ENCODE measurements at places on chromosomes 1 and 21.

DNA sequence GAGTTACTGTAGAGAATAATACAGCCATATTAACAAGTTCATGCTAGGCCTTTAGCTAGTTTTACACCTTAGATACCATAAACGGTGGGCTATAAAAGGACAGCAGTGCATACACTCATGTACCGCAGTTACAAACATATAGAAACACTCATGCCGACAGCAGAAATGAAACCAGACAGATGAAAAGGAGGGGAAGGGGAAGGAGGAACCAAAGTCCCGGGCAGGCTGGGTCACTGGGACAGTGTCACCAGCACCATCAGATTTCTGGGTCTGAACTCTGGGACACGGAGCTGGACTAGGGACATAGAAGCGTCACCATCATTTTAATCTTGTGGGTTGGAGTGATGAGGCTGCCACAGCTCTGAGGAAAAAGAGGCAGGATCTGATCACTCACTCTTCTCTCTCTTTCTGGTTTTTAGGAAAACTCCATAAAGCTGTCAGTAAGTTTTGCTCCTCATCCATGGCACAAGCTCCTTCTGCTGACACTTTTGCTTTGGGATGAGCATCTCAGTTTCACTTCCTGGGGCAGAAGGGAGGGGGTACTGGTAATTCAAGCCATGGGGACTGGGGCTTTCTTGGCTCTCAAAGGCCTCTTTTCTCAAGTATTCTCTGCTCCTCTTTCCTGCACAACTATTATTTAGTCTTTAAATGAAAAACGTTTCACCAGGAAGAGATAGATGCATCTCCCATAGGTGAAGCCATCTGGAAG is 7.8 kb upstream of the ZNF691 start:
- DNase-seq, result no peak

DNA sequence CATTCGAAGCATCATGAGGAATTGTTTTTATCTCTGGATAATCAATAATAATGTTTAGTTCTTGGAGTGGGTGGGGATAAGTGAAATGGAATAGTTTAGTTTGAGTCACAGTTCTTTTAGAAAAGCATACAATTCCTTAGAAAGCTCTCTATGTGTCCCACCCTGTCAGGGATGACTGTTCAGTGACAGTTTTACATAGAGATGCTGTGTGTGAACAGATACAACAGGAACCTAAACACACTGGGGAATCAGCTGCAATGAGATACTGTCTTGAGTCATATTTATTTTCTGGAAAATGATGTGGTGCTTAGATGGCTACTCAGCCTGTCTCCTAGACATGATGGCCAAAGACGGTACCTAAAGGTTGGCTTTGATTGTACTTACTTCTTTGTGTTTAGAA is 25.7 kb upstream of the CCDC190 start:
- no peak for DNase-seq

GRCh38 chr21:24658026-24658425 is 949.3 kb downstream of the MRPL39 start:
- no peak for DNase-seq

GRCh38 chr1:100883963-100884362 is 10.7 kb downstream of the EXTL2 start:
- DNase-seq, result no peak

DNA sequence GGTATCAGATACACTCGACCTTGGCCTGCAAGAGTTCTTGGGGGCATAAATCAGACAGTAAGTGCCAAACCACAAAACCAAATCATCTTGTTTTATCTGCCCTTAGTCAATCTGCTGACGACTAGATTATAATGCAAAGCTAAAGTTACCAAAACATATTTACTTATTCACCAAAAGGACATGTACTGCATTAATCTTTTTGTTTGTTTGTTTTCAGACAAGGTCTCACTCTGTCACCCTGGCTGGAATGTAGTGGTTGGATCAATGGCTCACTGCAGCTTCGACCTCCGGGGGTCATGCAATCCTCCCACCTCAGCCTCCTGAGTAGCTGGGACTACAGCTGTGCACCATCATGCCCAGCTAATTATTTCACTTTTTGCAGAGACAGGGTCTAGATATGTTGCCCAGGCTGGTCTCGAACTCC is 114.7 kb downstream of the APP start:
- DNase-seq, result no peak

DNA sequence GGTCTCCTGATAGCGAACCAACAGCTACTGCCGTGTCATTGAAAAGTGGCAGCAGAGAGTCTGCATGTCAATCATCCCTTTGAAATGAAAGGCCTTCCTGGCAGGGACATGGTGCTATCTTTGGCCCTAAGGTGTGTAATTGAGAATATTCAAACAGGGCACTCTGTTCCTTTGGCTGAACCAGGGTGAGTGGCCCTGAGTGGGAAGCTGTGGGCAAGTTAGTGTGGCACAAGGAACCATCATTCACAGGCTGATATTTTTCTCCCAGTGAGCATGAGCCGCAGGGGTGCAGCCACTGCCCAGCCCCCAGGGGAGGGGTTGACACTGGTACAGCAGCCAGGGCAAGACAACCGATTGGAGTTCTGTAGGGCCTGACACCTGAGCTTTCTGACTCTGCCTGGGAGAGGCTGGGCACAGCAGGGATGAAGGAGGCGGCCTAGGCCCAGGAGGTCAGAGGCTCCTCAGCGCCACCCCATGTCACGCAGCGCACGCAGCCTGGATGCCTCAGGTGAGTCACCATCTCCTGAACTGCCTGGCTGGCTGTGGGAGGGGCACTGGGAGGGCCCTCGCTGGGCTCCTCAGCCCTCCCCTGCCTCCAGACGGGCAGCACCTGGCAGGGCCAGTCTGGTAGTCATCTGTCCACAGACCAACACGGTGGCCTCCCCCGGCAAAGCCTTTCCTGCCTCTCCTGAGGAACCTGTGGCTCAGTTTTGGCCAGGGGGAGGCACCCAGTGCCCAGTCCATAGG is 13.2 kb downstream of the QSOX1 start:
- DNase-seq, result no peak

DNA sequence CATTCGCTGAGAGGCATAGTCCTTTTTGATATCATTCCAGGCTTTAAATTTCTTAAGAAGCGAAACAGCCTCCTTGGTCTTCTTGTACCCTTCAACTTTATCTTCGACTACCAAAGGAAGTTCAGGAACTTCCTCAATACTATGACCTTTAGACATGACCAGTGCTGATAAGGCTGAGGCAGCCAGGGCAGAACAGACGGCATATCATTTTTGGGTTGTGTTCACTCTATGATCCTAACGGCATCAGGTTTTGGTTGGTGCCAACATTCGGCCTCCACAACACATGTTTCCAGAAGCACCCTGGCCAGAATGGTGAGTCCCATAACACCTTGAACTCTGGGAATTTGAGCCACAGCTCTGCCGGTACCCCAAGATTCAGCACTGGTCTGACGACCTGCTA is 31.4 kb upstream of the MYOC start:
- DNase-seq, result no peak

DNA sequence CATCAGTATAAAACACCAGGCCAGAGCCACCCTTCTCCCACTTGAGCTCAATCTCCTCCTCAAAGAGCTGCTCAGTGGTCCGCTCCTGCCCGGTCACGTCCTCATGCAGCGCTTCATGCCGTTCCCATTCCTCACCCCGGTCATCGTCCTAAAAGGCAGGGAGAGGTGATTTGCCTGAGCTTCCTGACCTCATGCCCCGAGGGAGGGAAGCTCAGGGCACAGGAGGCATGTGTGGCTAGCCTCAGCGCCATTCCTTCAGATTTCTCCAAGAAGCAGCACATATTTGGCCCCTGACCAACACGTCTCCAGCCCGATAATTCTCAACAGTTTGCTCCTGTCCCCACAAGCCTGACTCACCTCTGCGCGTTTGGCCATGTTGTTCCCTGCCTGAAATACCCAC is 4.2 kb upstream of the GPN2 start:
- DNase-seq, result no peak

- DNase-seq, result no peak
Measured at GRCh38 chr1:228043281-228043848, 36.6 kb downstream of the WNT3A start.

DNA sequence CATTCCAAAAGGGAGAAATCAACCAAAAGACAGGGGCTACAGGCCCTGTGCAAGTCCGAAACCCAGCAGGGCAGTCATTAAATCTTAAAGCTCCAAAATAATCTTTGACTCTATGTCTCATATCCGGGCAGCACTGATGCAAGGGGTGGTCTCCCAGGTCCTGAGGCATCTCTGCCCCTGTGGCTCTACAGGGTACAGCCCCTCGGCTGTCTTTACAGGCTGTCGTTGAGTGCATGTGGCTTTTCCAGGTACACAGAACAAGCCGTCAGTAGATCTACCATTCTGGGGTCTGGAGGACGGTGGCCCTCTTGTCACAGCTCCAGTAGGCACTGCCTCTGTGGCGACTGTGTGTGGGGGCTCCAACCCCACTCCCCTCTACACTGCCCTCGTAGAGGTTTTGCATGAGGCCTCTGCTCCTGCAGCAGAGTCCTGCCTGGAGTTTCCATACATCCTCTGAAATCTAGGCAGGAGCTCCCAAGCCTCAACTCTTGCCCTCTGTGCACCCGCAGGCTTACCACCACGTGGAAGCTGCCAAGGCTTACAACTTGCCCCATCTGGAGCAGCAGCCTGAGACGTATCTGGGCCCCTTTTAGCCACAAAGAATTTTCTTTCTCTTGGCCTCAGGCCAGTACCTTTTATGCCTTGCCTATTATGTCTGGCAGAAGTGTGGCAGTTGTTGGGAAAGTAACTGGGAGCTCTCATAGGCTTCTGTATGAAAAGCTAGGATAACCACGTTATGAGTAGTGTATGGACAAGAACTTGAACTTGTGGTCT is 52.5 kb downstream of the POU2F1 start:
- peak; percentile 19 for DNase-seq

DNA sequence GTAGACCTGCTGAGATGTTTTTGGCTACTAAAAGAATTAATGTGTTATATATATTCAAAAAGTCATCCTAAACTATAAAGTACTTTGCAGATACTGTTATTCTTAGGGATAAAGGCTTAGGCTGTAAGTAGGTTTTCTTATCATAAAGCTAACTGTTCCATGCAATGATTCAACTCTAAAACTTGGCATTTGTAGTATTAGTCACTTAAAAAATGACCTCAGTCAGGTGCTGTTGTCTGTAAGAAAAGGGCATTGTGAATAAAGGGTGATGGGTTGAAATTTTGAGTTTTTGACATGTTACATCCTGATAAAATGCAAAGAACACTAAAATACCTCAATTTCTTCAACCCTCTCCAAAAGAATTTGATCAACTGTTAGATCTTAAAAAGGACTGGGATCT is 32.9 kb downstream of the ADCY10 start:
- DNase-seq, result peak; percentile 12

DNA sequence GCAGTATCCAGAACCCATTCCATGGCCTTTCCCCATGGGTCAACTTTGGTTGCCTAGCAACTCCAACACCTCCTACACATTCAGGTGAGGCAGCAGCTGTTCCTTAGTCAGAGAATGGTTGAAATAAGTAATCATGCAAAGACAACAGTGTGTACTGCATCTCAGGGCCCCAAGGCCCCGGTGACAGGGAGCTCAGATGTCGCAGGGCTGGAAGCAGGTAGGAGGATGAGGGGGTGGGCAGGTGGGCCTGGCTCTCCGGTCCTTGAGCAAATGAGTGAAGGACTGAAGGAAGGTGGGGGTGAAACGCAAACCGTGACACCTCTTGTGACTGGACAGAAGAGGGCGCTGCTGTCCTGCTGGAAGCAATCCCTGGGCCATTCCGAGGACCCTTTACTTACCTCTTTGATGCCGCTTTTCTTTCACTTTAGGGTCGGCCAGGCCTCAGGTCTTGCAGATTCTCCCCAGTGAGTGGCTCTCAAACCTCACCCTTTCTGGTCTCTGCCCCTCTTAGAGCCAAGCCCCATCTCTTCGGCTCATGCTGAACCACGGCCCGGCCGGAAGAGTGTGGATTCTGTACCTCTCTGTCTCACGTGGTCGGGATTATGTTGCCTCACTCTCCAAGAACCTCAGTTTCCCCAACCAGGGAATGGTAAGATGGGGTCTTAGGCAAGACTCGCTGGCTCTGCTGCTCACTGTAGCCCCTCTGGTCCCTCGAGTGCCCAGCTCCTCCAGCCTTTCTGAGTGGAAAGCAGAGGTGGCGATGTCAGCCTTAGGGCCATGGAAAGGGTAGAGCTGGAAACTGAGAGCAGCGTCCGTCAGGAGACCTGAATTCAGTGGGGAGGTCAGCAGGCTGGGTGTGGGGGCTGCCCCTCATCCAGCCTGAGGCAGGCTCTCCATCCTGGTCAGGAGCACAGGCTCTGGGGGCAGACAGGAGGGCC is 5.6 kb upstream of the KCNA10 start:
- peak; percentile 22 for DNase-seq

DNA sequence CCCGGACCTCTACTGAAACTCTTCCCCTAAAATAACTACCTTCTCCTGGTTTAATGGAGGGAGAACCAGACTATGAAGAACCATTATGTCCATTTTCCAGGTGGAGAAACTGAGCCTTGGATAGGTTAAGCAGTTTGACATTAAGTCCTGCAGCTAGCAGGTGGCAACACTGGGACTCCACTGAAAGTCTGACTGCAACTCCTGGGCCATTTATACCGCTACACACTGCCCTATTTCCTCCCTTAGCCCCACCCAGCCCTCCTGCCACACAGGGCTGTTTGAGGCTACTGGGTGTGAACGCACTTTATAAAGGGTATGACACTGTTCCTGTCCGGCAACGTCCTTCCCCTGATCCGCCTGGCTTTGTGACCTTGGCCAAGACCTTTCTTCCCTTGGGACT is 511 bp upstream of the INPP5B start:
- no peak for DNase-seq

- DNase-seq, result no peak
Measured at GRCh38 chr1:167443757-167444156, 74.6 kb downstream of the CD247 start.

DNA sequence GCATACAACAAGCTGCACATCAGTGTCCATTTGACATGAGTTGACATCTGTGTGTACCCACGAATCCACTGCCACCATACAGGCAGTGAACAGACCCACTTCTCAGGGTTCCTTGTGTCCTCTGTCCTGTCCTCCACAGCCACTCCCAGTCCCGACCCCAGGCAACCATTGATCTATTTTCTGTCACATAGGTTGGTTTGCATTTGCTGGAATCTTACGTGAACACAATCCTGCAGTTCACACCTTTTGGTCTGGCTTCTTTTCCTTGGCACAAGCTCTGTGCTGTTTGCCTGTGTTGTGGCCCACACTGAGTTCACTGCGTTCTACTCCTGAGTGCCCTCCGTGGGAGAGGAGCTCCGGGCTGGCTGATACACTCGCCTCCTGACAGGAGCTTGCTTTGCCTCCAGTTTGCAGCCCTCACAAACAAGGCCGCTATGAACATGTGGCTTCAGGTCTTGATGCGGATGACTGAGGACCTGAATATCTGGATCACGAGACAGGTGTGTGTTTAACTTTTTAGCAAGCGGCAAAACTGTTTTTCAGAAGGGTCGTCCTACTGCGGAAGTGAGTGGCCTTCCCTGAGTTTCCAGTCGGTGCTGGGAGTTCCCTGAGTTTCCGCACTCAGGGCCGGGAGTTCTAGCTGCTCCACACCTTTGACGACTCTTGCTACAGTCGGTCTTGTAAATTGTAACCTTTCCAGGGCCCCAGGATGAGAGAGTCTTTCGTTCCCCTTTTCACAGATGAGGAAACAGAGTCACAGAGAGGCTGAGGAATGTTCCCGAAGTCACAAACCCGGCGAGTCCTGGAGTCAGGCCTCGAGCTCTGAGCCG is 13.0 kb upstream of the COL18A1 start:
- DNase-seq, result no peak

- DNase-seq, result no peak
Measured at GRCh38 chr1:72278461-72278860, 3.9 kb downstream of the NEGR1 start.

Data from umbilical cord (tissue), 2 donors.